NCI-H1417 treated with DMSO at 0.1 percent for 48 hours (cell line): ENCODE measurements at places on chromosomes 1 and 21.

- DNase-seq, result no peak
Measured at GRCh38 chr1:7178741-7179140, 393.5 kb downstream of the CAMTA1 start.

- no peak for DNase-seq
Measured at GRCh38 chr1:27153549-27153886, 1.4 kb downstream of the SLC9A1 start.

GRCh38 chr1:173479649-173480048 lies 2.5 kb downstream of the PRDX6 start:
- DNase-seq, result no peak

DNA sequence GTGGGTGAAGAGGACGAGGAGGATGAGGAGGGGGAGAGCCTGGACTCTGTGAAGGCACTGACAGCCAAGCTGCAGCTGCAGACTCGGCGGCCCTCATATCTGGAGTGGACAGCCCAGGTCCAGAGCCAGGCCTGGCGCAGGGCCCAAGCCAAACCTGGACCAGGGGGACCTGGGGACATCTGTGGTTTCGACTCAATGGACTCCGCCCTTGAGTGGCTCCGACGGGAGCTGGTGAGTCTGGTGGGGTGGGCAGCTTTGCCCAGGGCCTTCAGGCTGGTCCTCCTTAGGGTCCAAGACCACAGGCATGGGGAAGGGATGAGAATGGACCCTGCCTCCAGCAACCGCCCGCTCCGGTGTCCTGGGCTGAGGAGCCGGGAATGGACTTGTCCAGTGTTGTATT lies 430 bp downstream of the FAM167B start:
- DNase-seq, result no peak

GRCh38 chr1:8211883-8212579 lies 105.9 kb upstream of the SLC45A1 start:
- DNase-seq, result no peak
